ENCODE measurements at places on chromosomes 7 and 10.
A peak's percentile ranks its signal among the peaks of the same experiment; 100 is the strongest.

- DNase-seq: no peak
Measured at GRCh38 chr7:46654546-46655443, 733.7 kb upstream of the IGFBP3 start.

GRCh38 chr7:137916564-137916963, 69.8 kb upstream of the DGKI start:
- no peak for DNase-seq

GRCh38 chr10:33039181-33039580, 81.2 kb upstream of the ITGB1 start:
- DNase-seq: no peak

DNA sequence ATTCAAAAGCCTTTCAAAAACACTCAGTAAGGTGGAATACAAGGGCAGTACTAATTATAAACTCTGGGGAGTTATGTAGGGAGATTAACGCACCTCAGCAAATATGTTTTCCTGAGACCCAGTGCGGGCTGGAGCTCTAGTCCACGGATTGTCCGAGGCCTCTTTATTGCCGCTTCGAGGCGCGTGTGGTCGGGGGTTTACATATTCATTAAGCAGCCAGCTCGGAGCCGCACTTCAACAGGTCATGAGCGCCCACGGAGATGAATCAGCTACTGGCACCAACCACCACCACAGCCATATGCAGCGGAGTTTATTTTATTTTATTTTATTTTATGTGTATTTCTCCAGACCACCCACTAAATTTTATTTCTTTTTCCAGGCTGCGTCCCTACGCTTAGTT, 195.9 kb upstream of the ADARB2 start:
- no peak for DNase-seq

DNA sequence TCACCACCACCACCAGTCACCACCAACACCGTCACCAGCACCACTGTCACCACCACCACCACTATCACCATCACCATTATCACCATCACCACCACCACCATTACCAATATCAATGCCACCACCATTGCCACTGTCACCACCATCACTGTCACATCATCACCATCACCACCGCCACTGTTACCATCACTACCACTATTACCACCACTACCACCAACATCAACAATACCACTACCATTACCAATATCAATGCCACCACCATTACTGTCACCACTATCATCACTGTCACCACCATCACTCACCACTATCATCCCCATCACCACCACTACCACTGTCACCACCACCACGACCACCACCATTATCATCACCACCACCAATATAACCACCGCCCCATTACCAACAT, 14.0 kb upstream of the DENND2A start:
- no peak for DNase-seq

GRCh38 chr7:91550931-91551330, 286.7 kb downstream of the FZD1 start:
- no peak for DNase-seq

- no peak for DNase-seq
Measured at GRCh38 chr10:123236126-123236525, 81.9 kb downstream of the BUB3 start.

- no peak for DNase-seq
Measured at GRCh38 chr10:71241830-71242621, 29.7 kb downstream of the UNC5B start.

- DNase-seq: no peak
Measured at GRCh38 chr10:129498680-129499079, 31.6 kb downstream of the MGMT start.

DNA sequence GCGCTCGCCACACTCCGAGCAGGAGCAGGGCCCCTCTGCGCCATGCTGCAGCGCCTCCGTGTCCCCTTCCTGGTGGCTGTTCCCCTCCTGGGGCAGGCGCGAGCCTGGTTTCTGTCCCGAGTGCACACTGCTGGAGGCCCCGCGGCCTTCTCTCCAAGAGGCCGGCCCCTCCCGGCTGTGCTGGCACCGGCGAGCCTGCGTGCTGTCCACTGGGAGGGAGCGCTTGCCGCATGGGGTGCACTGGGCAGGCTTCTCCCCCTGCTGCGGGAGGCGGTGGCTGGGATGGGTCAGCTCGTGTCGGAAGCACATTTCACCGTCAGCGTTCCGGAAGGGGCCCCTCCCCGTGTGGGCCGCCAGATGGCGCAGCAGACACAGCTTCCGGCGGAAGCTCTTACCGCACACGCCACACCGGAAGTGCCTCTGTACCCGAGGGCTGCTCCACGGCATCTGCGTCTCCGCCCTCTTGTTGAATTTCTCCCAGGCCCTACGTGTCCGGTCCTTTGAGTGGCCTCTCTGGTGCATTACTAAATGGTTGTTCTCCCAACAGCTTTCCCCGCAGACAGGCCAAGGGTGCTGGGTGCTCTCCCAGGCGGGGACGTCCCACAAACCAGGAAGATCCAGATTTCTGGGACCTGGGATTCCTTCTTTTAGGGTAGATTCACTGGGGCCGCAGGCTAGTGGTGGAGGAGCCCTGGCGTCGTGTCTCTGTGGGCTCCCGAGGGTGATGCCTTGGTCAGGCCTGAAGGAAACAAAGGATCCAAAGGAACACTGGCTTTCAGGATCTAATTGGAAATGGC, 18.7 kb downstream of the ZNF786 start:
- DNase-seq: no peak

GRCh38 chr10:19947656-19948055, 131.4 kb downstream of the PLXDC2 start:
- DNase-seq: no peak

GRCh38 chr7:16710651-16711050, 42.9 kb upstream of the TSPAN13 start:
- DNase-seq: no peak

- DNase-seq: peak; percentile 3
Measured at GRCh38 chr7:31327071-31327470, 13.5 kb downstream of the NEUROD6 start.

GRCh38 chr10:58885686-58886345, 290.6 kb upstream of the PHYHIPL start:
- no peak for DNase-seq

DNA sequence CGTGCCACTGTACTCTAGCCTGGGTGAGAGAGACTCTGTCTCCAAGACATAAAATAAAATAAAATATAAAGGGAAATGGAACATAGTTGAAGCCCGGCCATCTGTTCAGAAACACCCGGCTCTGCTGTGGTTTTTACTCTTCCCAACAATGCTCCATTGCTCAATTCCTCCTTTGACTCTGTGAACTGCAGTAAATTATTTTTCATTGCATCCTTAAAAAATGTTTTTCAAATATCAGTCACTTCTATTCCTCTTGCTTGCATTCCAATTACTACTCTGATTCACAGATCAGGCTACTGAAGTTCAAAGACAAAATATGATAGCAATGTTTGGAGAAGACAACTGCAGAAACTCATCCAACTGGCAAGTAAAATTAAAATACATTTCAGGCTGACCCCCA, 983.0 kb downstream of the SORCS1 start:
- DNase-seq: no peak

DNA sequence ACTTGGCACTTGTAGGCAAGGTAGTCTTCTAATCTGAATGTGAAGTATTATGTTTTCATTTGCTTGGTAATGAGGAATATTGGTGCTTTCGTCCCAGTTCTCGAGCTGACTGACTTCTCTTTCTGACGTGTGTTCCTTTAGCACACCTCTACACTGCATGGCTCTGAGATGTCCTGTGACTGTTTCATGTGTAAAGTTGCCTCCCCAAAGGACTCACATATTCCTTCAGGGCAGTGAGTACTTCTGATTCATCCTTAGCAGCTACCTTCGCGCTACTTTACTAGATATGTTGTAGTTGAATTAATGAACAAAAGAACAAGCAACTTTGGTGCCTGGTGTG, 113.7 kb downstream of the EGFR start:
- no peak for DNase-seq

DNA sequence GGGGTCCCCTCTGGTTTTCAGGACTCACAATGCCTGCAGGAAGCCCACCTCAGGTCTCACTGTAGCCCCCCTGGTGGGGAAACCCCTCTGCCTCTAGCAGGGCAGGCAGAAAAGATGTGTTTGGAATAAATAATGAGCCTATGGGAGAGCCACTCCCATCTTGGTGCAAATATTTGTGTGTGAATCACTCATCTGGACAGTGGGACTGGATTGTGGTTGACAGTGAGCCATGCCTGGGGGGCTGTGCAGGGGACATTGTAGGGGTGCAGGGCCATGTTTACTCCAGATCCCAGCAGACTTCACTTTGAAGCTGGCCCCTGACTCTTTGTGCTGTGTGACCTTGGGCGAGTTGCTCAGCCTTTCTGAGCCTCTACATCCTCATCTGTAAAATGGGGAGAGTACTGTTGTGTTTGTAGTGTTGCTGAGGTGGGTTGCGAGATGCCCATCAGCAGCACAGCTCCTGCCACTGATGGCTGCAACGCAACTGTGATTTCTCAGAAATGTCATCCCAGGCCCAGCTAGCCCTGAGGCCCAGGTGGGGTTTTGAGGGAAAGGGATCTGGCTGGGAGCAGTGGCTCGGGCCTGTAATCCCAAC, 20.7 kb downstream of the GTF2IRD1 start:
- no peak for DNase-seq

DNA sequence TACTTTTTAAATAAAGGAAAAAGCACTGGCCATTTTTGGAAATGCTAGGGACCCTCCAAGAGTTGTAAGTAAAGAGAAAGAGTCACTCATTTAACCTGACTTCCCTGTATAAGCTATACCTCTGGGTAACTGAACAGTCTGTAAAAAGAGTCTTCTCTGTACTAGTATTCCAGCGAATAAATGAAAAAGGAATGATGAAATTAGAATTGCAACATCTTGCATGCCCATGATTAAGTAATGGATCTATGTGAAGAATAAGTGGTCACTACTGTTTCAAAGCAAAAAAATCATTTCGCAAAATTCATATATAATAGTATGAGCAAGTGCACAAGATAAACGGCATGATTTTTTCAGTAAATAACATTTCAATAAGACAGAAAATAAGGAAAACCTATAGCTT, 116.8 kb downstream of the ZFAND4 start:
- no peak for DNase-seq

DNA sequence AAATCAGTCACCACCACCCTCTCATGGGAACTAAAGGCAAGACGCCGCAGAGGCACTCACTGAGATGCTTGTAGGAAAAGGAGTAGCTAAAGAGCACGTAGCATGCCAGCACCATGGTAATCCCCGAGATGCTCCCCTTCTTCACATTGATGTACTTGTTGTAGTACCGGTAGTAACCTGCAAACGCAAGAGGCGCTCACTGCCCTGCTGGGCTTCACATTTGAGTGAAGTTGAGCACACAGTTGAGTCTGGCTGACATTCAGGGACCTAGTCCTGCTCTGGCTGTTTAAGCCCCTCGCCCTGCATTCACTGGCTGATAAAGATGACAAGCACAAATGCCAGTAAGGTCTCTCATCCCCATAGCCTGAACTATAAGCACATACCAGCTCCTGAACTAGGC, 6.9 kb downstream of the ATP5MF start:
- DNase-seq: no peak

GRCh38 chr7:2567679-2568278, 9.0 kb downstream of the IQCE start:
- DNase-seq: no peak

DNA sequence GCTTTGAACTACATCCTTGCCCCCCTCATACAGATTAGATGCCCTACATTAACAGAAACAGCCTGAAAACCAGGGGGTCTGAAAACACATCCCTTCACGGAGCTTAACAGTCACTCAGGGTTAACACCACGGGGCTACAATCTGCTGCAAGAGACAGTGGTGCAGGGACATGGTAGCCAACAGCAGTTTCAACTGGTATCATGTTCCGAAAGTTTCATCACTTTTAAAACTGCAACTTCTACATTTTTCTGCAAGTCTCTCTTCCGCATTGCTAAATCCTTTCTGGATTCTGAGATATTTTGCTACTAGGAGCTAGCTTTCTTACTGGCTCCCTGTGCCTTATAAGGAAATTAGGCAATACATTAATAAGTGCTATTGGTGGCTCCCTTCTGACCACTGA, 92.6 kb downstream of the JAZF1 start:
- no peak for DNase-seq

- no peak for DNase-seq
Measured at GRCh38 chr10:102564209-102564834, 60.5 kb downstream of the SUFU start.

GRCh38 chr10:105800641-105801040, 1159.6 kb downstream of the SORCS3 start:
- no peak for DNase-seq

DNA sequence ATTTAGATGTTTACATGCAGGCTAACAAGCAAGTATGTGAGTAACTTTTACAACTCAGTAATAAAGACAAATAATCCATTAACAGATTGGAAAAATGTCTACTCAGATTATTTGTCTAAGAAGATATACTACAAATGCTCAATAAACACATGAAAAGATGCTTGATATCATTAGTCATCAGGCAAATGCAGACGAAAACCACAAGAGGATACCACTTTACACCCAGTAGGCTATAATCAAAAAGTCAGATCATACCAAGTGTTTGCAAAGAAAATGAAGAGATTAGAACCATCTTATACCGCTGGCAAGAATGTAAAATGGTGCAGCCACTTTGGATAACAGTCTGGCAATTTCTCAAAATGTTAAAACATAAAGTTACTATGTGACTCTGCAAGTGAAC, 84.1 kb downstream of the MALSU1 start:
- no peak for DNase-seq

DNA sequence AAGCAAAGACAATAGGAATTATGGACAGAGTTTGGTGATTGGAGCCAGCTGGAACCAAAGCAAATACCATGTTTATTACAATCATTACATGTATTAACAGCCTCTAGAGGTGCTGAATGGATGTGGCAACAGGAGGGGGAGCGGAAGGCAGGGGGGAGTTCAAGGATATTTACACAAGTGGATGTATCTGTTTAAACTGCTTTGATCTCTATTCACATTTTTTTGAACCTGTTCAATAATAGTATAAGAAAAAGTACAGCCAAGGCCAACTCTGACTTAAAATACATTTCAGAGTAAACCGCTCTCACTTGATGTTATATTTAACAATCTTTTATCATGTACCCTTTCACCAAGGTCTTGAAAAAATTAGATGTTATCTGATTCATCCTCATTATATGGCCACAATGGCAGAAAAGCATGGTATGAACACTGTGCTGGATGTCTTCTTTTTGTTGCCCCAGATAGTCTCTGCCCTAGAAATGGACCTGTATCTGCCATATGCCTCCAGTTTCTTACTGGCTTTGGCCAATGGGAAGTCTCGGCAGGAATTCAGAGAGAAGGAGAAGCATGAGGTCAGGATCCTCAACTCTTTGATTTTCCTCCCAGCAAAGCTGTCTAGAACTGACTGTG, 88.2 kb upstream of the FAM133B start:
- no peak for DNase-seq

DNA sequence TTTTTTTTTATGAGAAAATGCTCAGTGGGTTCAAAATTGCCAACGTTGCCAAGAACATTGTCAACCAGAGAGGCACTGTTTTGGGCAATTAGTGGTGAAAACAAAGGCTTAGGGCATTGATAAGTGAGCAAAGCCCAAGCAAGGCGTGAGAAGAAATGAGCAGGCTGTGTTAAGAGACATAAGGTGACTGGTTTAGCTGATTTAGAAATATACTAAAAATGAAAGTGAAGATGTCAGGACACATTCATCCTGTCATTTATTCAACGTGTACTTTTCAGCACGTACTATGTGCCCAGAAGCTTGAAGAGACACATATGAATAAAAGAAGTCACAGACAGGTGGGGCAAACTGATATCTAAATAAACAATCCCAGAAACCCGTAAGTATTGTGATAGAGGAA, 31.8 kb downstream of the AOAH start:
- DNase-seq: no peak
